Left kidney (tissue), 8 donors: ENCODE measurements at places on chromosomes 1 and 21. TPM values are rescaled to one million over a fixed set of nuclear protein-coding genes. Genes with fewer than 3 reads are reported as not detected.

DNA sequence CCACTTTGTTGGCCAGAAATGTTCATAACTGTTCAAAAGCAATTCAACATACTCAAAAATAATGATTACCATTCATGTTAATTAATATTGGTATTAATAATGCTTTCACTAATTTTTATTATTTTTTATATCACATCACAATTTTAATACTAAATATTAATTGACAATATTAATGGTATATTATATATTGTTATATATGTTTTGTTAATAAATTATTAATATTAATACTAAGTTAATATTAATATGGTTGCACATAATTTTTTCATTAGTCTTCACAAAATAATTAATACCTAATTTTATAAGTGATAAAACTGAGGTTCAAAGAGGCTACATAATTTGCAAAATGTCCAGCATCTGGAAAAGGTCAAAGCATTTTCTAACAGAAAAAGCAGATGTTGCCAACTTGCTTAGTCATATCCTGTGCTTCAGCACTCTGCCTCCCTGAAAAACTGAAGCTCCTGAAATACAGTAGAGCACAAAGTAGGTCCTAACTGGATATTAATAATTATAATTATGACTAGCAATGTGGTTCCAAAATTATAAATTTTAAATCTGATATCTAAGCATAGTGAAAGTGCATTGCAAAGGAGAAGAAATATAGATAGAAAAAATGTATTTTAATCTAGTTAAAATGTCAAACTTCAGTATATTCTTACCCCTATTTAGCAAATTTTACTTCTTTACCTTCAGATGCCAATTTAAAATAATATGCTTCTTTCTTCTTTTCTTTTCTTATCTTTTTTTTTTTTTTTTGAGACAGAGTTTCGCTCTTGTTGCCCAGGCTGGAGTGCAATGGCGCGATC lies 123.2 kb upstream of the TNFSF4 start:
- DNase-seq = no peak

- no peak for DNase-seq
Measured at GRCh38 chr1:182366596-182366995, 25.0 kb downstream of the GLUL start.

- DNase-seq = peak; percentile 67
Measured at GRCh38 chr1:204398197-204399125, 13.2 kb downstream of the PPP1R15B start.

KCNQ4 gene
- polyA plus RNA-seq = 2.0 TPM

- DNase-seq = no peak
Measured at GRCh38 chr1:51850420-51851223, 27.9 kb downstream of the NRDC start.

DNA sequence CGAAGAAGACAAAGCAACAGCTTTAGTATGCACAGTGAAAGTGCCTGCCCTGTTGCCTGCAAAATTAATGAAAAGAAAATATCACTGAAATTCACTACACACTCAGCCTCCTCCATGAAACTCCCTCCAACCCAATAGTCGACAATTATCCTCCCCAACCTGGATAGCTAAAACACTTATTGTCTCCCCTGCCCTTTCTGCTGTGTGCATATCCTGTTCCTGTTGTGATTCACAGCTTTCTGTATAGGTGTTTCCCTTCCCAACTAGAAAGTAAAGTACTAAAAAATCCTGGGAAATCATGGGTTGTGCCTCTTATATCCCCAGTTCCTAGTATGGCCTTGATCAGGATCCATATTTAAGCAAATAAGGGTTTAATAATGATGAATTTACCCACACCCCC lies 412.1 kb downstream of the LTN1 start:
- DNase-seq = no peak

- DNase-seq = no peak
Measured at GRCh38 chr1:31951276-31951675, 13.1 kb upstream of the PTP4A2 start.

- no peak for DNase-seq
Measured at GRCh38 chr1:229088711-229089110, 182.2 kb upstream of the RAB4A start.

DNA sequence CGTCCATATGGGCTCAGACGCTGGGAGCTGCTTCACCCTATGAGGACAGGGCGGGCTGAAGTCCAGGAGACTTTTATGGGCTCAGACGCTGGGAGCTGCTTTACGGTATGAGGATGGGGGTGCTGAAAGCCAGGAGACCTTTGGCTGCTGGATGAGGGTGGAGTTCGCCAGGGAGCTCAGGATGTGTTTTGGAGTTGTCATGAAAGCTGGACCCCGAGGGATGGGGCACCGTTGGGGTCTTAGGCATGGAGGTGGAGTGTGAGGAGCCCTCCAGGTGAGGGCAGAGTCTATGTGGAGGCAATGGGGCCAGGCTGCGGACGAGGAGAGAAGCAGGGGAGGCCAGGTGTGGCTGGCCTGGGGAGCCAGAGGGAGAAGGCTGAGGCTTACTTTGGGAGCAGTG lies 27.5 kb downstream of the TRPM2 start:
- no peak for DNase-seq

- no peak for DNase-seq
Measured at GRCh38 chr1:165900576-165901380, 73.4 kb downstream of the UCK2 start.

- DNase-seq = no peak
Measured at GRCh38 chr1:180762796-180763195, 131.0 kb downstream of the XPR1 start.

GRCh38 chr1:32894019-32894600 lies 7.1 kb downstream of the TMEM54 start:
- no peak for DNase-seq

ANKRD65 gene
- 8.5 TPM for polyA plus RNA-seq

- no peak for DNase-seq
Measured at GRCh38 chr1:93605812-93606512, 75.7 kb downstream of the BCAR3 start.

DNA sequence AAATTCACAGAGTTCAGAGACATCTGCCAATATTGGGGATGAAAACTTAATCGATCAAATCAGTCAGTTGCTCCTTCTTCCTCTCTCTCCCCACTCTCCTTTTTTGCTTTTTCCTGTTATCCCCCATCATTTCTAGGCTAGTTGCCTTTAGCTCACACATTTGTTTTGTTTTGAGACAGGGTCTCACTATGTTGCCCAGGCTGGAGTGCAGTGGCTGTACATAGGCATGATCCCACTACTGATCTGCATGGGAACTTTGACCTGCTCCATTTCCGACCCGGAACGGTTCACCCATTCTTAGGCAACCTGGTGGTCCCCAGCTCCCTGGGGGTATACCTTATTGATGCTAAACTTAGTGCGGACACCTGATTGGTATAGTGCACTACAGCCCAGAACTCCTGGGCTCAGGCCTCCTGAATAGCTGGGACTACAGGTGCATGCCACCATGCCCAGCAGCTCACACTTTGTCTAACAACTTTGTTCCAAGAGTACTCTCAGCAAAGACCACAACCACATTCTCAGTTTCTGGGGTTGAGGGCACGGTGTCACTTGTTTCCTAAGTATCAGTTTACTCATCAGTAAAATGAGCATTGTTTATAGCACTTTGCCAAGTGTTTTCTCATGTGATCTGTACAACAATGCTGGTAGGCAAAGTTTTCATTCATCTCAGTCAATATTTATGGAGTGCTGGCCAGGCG lies 6.7 kb upstream of the ELOA start:
- DNase-seq = no peak

GRCh38 chr1:155005076-155006011 lies 2.7 kb downstream of the ZBTB7B start:
- DNase-seq = no peak

GRCh38 chr1:21704145-21704544 lies 35.0 kb upstream of the RAP1GAP start:
- no peak for DNase-seq

GRCh38 chr1:147786536-147786935 lies 26.1 kb upstream of the GJA5 start:
- DNase-seq = no peak

RHEX gene
- 6.2 TPM for polyA plus RNA-seq

DNA sequence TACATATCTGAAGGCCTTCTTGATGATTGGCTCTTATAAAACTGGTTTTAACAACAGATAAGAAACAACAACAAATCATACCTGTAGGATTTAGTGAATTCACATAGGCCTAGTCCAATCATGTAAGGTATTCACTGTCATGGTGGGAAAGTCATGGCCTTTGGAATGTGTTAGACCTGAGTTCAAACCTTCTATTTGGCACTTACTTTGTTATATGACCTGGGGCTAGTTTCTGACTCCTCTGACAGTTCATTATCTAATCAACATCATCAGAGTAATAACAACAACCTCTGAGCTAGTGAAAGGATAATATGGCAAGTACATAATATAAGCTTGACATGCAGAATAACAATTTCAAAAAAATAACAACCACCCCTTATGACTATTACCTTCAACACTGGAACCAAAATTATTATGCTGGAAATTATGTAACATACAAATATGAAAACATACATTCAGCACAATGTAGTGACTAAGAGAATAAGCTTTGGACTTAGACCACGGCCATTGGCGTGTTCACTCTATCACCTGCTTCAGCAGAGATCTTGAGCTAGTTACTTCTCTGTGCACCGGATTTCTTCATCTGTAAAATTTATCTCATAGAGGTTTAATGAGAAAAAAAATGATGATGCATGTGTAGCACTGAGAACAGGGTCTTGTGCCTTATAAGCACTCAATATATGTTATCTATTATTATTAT lies 597.6 kb downstream of the LMO4 start:
- no peak for DNase-seq

UAP1 gene
- polyA plus RNA-seq = 40.2 TPM

GRCh38 chr21:45105906-45106485 lies 31.6 kb downstream of the ADARB1 start:
- no peak for DNase-seq

DNA sequence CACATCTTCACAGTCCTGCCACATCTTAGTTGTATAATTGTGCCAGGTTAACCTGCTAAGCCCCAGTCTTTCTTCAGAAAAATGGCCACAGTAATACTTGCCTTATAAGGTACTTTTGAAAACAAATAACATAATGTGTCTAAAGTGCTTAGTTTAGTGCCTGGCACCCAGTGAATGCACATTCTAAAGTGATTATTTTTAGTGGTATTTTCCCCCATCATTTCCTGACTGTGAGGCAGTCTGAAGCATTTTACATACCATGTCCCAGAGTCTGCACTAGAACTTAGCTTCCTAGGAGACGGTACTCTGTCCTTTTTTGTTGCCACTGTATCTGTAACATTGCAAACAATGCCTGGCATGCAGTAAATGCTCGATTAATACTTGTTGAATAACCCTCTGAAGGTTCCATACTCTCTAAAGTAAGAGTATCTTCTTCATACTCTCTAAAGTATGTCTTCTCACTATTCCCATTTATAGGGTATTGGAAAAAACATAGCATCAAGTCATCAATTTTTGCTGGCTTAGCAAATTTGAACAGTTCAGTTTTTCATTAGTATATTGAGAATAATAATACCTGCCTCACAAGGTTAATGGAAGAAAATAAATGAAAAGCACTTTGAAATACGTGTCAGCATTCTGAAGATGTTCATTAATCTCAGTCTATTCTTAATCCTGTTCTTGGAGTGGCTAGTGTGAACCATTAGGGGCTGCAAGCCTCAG lies 43.7 kb downstream of the FMO3 start:
- no peak for DNase-seq

- no peak for DNase-seq
Measured at GRCh38 chr1:230157420-230158390, 90.7 kb downstream of the GALNT2 start.

DNA sequence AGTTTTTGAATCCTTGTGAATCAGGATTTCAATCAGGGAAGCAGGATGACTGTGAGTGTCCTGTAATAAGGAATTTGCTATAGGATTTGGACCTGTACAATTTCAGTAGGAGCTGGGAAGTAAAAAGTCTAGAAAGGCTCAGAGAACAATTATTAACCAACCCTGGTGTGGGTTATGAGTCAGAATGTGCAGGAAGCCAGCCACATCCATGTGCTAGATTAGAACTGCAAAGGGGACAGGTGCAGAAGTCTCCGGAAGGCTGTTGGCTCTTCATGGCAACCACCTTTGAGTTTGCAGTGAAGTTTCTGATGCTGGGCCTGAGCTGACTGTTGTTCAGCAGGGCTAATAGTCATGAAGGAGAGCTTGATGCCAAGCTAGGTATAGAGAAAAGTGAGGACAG lies 70.7 kb downstream of the SPATA46 start:
- DNase-seq = no peak

S100A1 gene
- 18.5 TPM for polyA plus RNA-seq

DNA sequence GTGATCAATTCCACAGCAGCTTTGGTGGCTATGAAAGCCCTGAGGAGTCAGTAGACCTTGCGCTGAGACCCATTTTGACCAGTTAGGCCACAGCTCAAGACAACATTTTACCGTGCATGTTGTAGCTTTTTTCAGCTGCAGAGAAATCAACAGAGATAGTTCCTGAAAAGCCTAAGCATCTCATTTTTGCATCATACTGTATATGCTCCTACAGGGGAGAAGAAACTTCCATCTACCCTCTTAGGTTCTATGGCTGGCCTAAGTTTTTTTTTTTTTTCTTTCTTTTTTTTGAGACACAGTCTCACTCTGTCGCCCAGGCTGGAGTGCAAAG lies 24.8 kb upstream of the EYA3 start:
- no peak for DNase-seq

GRCh38 chr1:157313240-157313807 lies 175.1 kb upstream of the ETV3 start:
- DNase-seq = no peak

DCDC2B gene
- 1.9 TPM for polyA plus RNA-seq

GRCh38 chr1:245622332-245623014 lies 467.7 kb downstream of the KIF26B start:
- DNase-seq = no peak

DNA sequence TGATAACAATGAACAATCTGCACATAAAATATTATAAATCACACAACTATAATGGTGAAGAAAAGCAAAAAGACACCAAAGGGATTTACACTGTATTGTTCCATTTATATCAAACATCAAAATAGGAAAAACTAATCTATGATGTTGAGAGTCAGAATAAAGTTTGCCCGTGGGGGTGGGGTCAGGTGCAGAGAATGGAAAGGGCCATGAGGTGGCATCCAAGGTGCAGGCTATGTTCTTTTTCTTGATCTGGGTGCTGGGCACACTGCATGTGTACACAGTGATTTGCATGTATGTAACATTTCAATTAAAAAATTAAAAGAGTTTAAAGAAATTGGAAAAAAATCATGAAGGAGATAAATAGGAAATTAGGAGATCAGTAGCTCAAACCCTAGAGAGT lies 127.3 kb downstream of the DSCAM start:
- no peak for DNase-seq

DNA sequence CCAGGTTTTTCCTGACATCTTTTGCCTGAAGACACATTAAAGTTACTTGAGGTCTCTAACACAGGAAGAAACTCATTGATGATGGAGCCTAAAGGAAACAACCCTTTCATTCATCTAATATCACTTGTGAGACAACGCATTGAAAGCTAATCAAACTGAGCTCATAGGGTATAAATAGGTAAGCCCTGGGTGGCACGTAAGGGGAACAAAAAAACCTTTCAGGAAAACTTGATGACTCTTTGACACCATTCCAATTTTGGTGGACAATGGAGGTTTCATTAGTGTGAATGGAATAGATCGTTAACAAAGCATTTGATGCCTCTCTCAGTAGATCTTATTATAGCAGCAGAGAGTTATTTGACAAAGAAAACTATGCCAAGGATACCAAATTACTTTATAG lies 80.7 kb upstream of the DUSP10 start:
- no peak for DNase-seq
